ENCODE measurements at places on chromosomes 5 and 9. TPM values are rescaled to one million over a fixed set of nuclear protein-coding genes. Genes with fewer than 3 reads are reported as not detected.

The SOWAHA gene
- not detected for total RNA-seq

The CKMT2 gene
- not detected for total RNA-seq

The BTNL3 gene
- not detected for total RNA-seq

The F2RL2 gene
- 0.76 TPM for total RNA-seq

The PRRC1 gene
- 65.3 TPM for total RNA-seq

The GPR150 gene
- total RNA-seq: 0.33 TPM

The HNRNPAB gene
- 141 TPM for total RNA-seq

The LCN15 gene
- total RNA-seq: not detected

The ENTREP1 gene
- total RNA-seq: 6.1 TPM

The PAEP gene
- not detected for total RNA-seq

The TAF11L5 gene
- total RNA-seq: not detected

The MLLT3 gene
- total RNA-seq: 6.9 TPM

The EIF4EBP3 gene
- total RNA-seq: 0.38 TPM

The SPINK6 gene
- total RNA-seq: not detected

Measured in vein endothelial cell (primary cell).